ENCODE measurements at places on chromosomes 5 and 9. TPM values are rescaled to one million over a fixed set of nuclear protein-coding genes. Genes with fewer than 3 reads are reported as not detected.

Gene NR3C1
- 55.5 TPM for total RNA-seq

Gene GABBR2
- total RNA-seq, result 0.91 TPM

Gene HAND1
- not detected for total RNA-seq

Gene AHRR
- total RNA-seq, result 12.9 TPM

Gene DRD1
- total RNA-seq, result 0.25 TPM

Gene NMUR2
- total RNA-seq, result not detected

Gene UGT3A2
- 0.12 TPM for total RNA-seq

Gene ARHGEF28
- 1.7 TPM for total RNA-seq

Gene YIPF5
- total RNA-seq, result 122 TPM

Gene ARL14EPL
- total RNA-seq, result not detected

Gene COL23A1
- total RNA-seq, result 0.08 TPM

Gene PCDHGB1
- 0.43 TPM for total RNA-seq

Gene FOXD4L4
- total RNA-seq, result not detected

Gene SLIT3
- total RNA-seq, result 5.5 TPM

Gene ANKRD20A1
- 0.97 TPM for total RNA-seq

Gene PCDHGA4
- total RNA-seq, result 0.74 TPM

Gene SPATA31A3
- not detected for total RNA-seq

Gene CERT1
- total RNA-seq, result 12.5 TPM

Gene SLC23A1
- total RNA-seq, result not detected

Gene RASGEF1C
- not detected for total RNA-seq

Gene KCNIP1
- total RNA-seq, result not detected

Gene PCDHA9
- not detected for total RNA-seq

Gene SPAG8
- total RNA-seq, result 0.99 TPM

Gene SERF1A
- total RNA-seq, result 3.4 TPM

Gene TDRD7
- total RNA-seq, result 15.8 TPM

Gene HTR4
- not detected for total RNA-seq

Gene IFNB1
- total RNA-seq, result not detected

Gene NKD2
- total RNA-seq, result 2.8 TPM

Gene LECT2
- total RNA-seq, result not detected

Gene DNAJC21
- 29.5 TPM for total RNA-seq

Gene MYMK
- total RNA-seq, result not detected

Gene PCDHGB6
- 0.02 TPM for total RNA-seq

Gene GFI1B
- not detected for total RNA-seq

Gene SH3GL2
- total RNA-seq, result 0.02 TPM

Gene KCNN2
- total RNA-seq, result 0.31 TPM

Gene ITK
- total RNA-seq, result 0.02 TPM

Gene IFNA2
- total RNA-seq, result not detected

Gene RPP25L
- total RNA-seq, result 59.3 TPM

Gene MEIKIN
- total RNA-seq, result not detected

Gene HRH2
- total RNA-seq, result 0.18 TPM

Gene RGS7BP
- not detected for total RNA-seq

Gene HNRNPK
- 661 TPM for total RNA-seq

Gene UNC5A
- total RNA-seq, result 1.6 TPM

Gene IL3
- not detected for total RNA-seq
